Activated CD4-positive, alpha-beta T cell treated with anti-CD3 and anti-CD28 coated beads, Interleukin-2, Interleukin-4, amounts not matched to agents 100 ng/mL and 50 ng/mL, durations not matched to agents 16 hours and 8 hours (primary cell): ENCODE measurements at places on chromosomes 7 and 10.

DNA sequence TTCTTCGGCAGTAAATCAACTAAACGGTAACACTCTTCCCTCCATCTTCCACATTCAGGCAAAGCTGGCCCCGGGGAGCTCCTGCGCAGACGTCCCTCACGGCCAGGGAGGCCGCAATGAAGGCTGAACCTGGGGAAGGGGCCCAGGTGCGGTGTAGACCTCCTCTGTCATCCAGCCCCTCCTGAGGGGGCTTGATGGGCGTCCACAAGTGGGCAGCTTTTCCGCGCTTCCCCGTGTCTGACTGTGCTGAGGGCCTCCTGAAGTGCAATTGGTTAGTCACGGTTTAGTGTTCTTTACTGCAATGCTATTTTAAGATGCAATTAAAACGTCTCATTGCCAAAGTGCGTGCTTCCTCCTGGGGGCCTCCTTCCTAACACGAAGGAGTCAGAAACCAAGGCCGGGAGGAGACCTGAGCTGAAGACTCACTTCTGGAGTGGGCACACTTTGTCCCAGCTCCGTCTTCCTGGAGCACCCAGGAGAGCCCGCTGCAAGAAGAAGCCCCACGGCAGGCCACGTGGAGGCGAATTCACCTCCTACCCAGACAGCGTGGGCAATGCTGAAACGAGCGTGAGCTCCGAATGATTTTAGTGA is 173.3 kb downstream of the ELFN1 start:
- DNase-seq = no peak

- no peak for DNase-seq
These were observed 41.0 kb downstream of the PRF1 start for GRCh38 chr10:70561558-70561957.

- no peak for DNase-seq
These were observed 106.2 kb downstream of the RTKN2 start for GRCh38 chr10:62162261-62162981.

DNA sequence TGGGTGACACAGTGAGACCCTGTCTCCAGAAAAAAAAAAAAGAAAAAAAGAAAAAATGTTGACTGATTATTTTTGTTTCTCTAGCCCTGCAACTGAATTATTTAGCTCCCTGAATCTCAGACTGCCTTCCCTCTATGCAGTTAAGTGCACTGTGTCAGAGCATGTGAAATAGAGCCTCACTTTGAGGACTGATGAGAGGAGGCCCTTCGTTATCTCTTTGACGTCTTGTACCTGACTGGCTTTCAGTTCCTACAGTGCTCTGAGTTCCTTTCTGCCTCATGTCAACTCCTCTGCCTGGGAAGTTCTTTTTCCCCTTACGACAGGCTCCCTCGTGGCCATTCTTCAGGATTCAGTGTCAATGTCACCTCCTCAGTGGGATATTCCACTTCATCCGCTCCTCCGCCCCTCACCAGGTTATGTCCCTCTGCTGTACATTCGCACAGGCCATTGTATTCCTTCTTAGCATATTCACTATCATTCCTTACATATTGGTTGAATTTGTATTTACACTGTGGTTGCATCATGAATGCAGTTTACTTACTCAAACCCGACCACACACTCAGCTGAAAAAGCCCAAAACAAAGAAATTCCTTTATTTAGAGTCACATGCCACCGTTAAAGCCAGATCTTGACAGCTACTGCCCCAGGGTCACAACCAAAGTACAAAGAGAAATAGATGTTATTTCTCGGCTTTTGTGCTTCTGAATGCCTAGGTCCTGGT is 18.1 kb upstream of the CAMK2G start:
- no peak for DNase-seq

DNA sequence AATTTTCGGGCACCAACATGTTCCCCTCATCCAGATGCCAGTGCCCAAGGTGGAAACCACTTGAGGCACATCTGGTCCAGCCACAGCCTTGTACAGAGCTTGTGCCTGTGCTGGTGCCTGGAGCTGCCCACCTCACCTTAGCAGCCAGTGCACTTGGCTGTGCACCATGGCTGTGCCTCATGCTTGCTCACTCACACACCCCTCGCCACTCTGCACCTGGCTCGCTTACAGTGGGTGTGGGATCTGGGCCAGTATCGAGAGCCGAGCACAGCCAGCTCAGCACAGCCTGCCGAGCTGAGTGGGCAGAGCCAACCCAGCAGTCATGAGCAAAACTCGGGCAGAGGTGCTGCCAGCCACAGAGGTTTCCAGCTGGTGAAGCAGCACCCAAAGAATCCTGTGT is 139.9 kb upstream of the NUPR2 start:
- DNase-seq = no peak

DNA sequence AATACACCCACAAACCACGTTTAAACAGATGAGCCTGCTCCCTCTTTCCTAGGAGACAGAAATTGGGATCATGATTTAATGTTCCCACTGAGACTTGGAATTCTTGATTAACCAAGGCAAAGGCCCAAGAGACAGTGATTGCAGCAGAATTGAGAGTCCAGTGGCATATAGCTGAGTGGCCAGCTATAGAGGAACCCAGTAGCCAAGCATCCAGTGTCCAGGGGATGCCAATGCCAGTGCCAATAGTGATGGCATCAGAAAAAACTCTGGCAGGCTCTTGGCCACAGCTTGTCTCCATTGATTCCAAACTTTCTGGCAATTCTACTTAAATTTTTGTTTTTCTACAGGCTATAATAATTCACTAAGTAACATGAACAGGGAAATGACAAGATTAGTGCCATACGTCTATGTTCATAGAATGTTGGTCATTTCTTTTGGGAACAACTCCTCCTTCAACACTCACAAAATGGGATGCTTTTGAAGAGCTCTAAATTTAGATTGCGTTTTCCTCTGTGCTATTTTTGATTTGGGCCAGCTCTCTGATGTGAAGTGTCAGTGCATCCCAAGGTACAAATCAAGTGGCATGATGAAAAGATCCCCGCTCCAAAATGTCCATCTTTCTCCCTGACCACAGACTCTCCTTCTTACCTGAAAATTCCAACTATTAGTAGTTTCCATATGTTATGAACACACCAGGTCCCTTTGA is 83.1 kb upstream of the A1CF start:
- no peak for DNase-seq

GRCh38 chr7:121351682-121352081 is 22.9 kb downstream of the WNT16 start:
- no peak for DNase-seq
